DMS53 (cell line): ENCODE measurements at places on chromosomes 3 and 15.
A peak's percentile ranks its signal among the peaks of the same experiment; 100 is the strongest.

DNA sequence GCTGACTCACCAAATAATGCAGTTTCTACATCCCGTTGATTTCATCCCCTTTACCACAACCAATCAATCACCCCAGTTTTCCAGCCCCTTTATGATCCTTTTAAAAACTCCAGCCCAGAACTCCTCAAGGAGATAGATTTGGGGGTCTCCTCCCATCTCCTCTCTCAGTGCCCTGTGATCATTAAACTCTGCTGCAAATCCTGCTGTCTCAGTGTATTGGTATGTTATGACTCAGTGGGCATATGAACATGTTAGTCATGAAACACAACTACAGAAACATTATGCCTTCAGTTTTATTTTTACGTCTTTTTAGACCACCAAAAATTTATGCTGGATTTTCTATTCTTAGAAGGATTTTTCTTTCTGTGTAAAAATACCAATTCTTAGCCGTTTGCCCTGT is 213.7 kb downstream of the DIPK2A start:
- DNase-seq: no peak

DNA sequence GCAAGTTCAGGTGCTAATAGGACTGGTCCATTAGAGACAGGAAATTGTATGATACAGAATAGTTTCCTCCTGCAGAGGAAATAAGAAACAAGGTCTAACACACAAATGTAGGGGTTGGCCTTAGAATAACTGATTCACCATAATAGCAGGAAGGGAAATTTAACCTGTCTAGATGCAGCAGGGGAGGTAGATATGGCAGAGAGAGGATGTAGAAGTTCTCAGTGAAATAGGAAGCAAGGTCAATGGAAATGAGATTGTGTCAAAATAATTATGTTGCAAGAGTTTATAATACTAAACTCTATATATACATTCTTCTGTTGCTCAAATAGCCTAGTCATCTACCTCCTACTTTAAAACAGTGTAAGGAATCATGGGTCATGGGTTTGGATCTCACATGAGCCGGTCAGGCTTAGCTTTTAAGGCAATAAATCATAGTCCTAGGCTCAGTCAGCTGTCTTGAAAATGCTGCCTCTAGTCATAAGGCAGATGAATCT is 17.0 kb downstream of the BCL2A1 start:
- no peak for DNase-seq

DNA sequence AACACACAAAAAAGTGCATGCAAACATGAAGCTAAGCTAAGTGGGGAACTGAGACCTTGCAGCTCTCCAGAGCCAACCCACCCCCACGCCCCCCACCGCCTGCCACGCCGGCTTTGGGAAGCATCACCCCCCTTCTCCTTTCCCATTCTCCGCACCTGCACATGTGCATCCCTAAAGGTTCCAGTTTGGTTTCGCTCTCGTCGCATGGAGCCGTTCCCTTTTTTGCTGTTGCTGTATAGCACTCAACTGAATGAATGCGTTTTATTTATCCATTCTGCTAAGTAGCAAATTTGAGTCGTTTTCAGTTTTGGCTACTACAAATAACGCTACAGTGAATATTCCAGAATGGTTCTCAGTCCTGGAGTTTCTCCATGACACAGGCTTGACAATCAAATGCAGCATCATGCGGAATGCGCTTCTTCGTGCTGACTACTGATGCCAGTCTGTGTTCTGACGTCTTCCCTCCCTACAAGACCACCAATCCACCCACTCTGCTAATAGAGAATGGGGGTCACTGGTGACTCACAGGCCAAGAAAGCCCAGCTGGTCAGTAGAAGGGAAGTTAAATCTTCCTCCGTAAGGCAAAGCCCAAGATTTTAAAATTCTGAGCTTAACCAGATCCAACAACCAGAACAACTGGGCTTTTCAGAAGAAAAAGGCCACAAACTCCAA is 115.3 kb downstream of the XXYLT1 start:
- DNase-seq: no peak

DNA sequence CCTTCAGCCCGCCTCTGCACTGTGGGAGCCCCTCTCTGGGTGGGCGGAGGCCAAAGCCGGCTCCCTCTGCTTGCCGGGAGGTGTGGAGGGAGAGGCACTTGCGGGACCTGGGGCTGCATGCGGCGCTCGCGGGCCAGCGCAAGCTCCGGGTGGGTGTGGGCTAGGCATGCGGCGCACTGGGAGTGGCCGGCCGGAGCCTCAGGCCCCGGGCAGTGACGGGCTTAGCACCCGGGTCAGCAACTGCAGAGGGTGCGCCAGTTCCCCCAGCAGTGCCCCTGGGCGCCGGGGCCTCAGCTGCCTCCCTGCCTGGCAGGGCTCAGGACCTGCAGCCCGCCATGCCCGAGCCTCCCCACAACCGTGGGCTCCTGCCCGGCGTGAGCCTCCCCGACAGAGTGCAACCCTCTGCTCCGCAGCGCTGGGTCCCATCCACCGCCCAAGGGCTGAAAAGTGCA is 98.9 kb upstream of the POU1F1 start:
- DNase-seq: no peak

DNA sequence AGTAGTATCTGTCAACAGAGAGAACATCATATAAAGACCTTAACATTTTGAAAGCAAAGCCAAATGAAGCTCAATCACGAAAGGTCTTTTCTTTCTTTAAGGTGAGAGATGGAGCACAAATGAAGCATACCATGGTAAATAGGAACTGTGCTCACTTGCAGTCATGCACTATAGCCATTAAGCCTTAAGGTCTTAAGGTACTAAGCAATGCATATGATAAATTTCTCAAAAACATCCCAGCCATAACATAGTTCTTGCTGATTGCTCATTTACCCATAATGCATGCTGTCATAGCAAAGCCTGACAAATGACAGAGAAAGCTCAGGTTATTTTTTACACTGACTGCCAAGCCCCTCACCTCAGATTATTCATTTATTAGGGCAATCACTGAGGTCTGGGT is 214.5 kb downstream of the MECOM start:
- DNase-seq: no peak

GRCh38 chr3:128240232-128240631 is 87.0 kb downstream of the EEFSEC start:
- no peak for DNase-seq

DNA sequence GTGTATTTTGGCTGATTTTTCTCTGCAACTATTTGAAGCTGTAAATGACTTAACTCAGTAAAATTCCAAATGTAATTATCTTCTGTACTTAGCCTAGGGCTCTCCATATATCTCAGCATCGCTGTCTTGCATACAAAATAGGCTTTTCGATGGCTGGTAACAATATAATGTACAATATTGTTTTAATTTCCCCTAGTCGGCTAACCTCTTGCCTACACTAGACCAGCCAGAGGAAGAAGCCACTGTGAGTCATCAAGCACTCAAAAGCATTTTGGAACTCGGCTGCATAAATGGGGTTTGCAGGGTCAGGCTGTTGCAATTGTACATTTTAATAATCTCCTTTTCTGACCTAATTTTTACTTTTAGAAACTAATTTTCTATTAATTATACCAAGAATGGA is 583.8 kb downstream of the FOXP1 start:
- DNase-seq: no peak

DNA sequence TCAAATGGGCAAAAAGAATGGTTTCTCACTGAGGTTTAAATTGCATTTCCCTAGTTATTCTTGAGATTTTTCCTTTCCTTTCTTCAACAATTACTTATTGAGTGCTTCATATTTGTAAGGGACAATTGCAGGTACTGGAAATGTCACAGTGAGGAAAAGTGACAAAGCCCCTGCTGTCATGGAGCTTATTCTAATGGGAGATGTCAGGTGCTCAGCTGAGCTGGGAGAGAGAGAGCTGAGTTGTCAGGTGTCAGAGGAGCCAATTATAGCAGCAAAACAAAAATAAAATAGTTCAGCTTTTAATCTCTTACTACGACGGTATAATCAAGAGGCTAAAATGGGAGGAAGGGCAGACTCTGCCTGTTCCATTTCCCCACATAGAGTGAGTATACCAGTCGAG is 42.0 kb downstream of the CD86 start:
- DNase-seq: no peak

GRCh38 chr3:132622761-132623160 is 25.7 kb downstream of the ACKR4 start:
- DNase-seq: no peak

DNA sequence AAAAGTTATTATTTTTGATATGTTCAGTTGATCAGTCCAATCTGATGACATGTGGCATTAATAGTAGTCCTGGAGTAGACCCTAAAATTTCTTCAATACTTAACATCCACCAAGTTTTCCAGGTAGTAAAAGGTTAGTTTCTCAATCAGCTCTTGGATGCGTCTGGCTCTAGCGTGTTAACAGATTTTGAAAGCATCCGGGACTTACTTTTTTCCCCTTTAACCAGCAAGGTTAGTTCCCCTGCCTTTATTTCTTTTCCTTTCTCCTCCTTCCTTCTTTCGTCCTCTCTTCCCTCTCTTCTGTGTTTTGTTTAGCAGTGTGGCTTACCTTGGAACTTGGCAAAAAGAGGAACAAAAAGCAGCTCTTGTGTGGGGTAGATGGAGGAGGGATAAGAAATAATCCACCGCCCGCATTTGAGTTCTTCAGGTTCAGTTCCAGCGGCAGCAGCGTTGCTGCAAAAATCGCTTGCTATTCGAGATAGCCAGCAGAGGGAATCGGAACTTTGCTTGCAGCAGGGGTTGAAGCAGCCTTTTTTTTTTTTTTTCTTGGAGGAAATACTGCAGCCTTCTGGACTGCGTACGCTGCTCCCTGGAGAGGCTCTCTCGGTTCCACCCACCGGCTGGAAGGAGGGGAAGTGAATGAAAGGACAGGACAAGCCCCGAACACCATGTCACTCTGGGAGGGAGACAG is at the start of gene RBMS3:
Gene RBMS3, plus strand, starts transcription at position 668 of the 690 bp plus-strand sequence.
- peak; percentile 64 for DNase-seq

GRCh38 chr3:127769284-127770081 is 52.8 kb downstream of the MGLL start:
- no peak for DNase-seq

GRCh38 chr3:32283304-32283703 is 44.8 kb downstream of the CMTM8 start:
- no peak for DNase-seq

DNA sequence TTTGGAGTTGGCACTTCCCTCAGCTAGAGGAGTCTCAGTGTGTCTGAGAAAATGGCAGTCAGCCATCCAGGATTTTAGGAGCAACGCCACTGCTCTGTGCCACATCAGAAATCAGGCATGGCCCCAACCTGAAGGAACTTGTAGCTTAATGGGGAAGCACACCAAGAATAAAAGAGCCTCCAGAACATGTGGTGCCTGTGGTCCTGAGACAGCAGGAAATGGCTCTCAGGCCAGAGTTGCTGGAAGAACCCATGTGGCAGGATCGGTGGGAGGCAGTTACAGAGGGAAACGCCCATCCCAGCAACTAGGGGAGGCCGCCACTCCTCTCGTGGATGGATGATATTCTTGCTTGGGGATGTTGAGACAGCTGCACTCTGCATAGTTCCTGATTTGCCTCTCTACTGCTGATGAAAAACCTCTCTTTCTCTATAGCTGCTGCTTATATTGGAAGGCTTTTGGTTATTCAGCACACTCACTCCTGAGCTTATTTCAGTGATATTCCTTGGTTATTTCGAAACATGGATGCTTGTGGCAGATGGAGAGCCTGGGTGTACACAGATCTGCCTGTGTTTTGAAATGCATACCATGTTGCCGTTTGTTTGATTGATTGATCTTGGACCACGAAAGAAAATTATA is 52.4 kb downstream of the KLHL25 start:
- DNase-seq: no peak
